ENCODE measurements at places on chromosomes 6 and 20.
A peak's percentile ranks its signal among the peaks of the same experiment; 100 is the strongest.

- H3K27me3 ChIP-seq = peaks cover 69% of the 10 kb centered on the region
- H3K36me3 ChIP-seq = no peaks in the 10 kb centered on the region
- no peak for DNase-seq
- no peak overlapping the region for H3K4me3 ChIP-seq
These were observed 125.6 kb upstream of the SASH1 start for GRCh38 chr6:148217051-148217450.

DNA sequence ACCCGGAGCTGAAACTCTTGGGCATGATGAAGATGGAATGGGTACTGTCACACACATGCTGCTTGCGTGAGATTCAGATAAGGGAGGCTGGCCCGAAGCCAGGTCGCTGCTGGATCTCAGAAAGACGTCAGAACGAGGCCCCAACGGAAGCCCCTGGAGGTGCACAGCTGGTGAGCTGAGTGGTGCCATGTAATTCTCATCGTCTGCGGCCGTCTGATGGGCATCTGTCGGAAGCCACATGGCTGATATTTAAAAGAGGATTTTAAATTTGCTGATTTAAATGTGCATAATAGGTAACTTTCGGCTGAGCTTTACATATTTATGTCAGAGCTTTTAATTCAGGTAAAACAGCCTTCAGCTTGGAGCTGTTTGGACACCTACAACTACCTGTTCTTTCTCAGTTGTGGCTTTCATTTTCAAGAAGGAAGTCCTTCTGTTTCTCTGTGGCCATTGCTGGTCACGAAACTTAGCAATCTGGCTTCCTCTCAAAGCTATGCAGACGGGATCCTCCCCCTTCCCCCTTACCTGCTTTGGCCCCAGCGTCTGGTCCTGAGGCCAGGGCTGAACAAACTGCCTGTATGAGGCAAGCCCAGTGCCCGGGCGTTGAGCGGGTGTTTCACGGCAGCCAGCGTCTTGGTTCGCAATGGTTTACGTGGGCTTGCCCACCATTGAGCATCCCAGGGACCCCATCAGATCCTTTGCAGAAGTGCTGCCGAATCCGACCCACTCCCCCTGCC, 9.2 kb downstream of the SLCO4A1 start:
- peak; percentile 87 for DNase-seq
- peaks cover 32% of the 10 kb centered on the region for H3K36me3 ChIP-seq
- peaks cover 72% of the 10 kb centered on the region for H3K4me1 ChIP-seq
- H3K27ac ChIP-seq = peak overlapping the region; percentile 96
- no peaks in the 10 kb centered on the region for H3K27me3 ChIP-seq

GRCh38 chr6:26525838-26526237, 12.3 kb upstream of the HMGN4 start:
- DNase-seq = no peak
- H3K27ac ChIP-seq = no peak overlapping the region
- no peaks in the 10 kb centered on the region for H3K27me3 ChIP-seq

DNA sequence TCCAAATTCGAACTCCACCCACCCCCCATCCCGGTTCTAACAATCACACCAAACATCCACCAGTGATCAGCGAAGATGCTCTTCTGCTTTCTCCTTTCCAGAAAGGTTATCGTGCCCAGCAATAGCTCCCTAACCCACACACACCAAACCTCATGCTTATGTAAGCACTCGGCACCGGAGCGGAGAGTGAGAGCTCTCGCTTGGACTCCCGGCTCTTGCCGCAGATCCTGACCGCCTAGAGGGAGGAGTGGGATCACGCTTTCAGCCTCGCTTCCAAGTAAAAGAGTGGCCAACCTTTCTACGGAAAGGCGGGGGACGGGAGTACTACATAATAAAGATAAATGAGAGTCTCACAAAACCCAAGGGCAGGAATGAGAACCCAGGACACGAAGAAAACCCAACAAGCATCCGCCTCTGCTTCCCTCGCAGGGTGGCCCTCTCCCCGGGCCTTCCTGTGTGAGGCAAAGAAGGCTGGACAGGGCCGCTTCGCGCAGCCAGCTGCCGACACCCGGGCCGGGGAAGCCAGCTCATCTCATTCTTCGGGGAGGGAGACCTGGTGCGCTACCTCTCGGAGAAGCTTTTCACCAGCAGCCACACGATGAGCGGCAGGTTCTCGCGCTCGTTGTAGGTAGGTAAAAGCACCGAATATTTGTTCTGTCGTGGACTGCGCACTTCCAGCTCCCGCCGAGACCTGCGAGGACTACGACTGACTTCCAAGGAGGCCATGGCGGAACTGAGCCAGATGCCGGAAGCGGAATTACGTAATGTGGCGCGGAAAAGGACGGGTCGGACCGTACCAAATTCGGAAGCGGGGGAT, at the start of gene DPM1:
DPM1 (minus strand) TSS at position 735 of the 817 bp plus-strand sequence; CDS start at position 726, 9 bp downstream.
- H3K4me3 ChIP-seq = peak within 1 kb of the TSS; percentile 99
- H3K4me1 ChIP-seq = peaks cover 66% of the 10 kb centered on the region
- peak; percentile 89 for DNase-seq
- H3K27ac ChIP-seq = peak within 1 kb of the TSS; percentile 86

DNA sequence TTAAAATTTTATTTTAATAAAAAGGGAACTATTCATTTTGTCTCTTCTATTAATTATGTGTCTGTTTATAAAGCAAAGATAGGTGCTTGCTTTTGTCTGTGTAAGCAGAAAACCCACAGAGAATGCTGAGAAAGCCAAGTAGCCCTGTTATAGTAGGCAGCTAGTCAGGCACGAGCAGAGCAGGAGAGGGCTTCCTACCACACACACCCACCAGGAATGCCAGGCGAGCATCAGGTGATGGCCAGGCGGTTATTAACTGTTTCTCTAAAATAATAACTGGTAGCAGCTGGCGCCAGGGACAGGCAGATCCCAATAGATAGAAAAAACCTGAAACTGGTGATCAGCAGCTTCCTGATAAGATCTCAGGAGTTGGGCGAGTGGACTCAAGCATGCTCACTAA, 15.7 kb downstream of the C6orf15 start:
- no peak for DNase-seq
- peaks cover 27% of the 10 kb centered on the region for H3K4me1 ChIP-seq
- peaks cover 4% of the 10 kb centered on the region for H3K27me3 ChIP-seq

DNA sequence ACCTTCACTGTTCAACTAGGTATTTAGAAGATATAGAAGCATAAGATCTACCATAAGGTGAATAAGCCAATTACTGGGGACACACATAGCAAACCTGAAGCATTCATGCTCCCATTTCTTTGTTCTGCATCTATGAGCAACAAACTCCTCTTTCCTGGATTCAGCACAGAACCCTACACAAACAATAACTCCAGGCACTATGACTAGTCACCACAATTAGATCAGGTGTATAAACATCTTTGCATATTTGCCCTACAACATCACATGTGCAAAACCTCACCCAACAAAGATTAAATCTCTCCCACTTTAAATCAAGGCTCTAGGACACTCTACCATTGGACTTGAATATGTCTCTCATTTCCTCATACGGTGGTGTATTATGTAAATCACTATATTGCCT, 652.3 kb downstream of the EPHA7 start:
- no peak overlapping the region for H3K4me3 ChIP-seq
- no peak for DNase-seq
- no peaks in the 10 kb centered on the region for H3K36me3 ChIP-seq

GRCh38 chr20:49459684-49460083, 22.8 kb downstream of the KCNB1 start:
- H3K4me3 ChIP-seq = no peak overlapping the region
- H3K4me1 ChIP-seq = no peaks in the 10 kb centered on the region
- H3K27me3 ChIP-seq = peaks cover 35% of the 10 kb centered on the region
- H3K27ac ChIP-seq = no peak overlapping the region
- H3K36me3 ChIP-seq = no peaks in the 10 kb centered on the region

- H3K4me3 ChIP-seq = peak overlapping the region; percentile 95
- H3K27ac ChIP-seq = peak overlapping the region; percentile 98
- H3K36me3 ChIP-seq = peaks cover 52% of the 10 kb centered on the region
- no peaks in the 10 kb centered on the region for H3K27me3 ChIP-seq
- peaks cover 68% of the 10 kb centered on the region for H3K4me1 ChIP-seq
- no peak for DNase-seq
These were observed 4.4 kb downstream of the CPNE1 start for GRCh38 chr20:35660122-35660937.

DNA sequence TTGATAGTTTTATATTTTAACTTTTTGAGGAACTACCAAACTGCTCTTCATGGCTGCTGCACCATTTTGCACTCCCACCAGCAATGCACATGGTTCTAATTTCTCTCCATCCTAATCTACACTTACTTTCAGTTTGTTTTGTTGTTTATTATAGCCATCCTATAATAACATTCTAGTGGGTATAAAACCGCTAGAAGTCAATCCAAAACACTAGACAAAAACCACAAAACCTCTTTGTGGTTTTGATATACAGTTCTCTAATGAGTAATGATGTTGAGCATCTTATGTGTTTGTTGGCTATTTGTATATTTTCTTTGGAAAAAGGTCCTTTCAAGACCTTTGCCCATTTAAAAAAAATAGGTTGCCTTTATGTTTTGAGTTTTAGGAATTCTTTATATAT, 5.6 kb downstream of the RPP21 start:
- H3K4me3 ChIP-seq = no peak overlapping the region
- H3K4me1 ChIP-seq = peaks cover 32% of the 10 kb centered on the region
- H3K27me3 ChIP-seq = peaks cover 58% of the 10 kb centered on the region
- peaks cover 19% of the 10 kb centered on the region for H3K36me3 ChIP-seq
- H3K27ac ChIP-seq = no peak overlapping the region

GRCh38 chr6:15569035-15569995, 93.5 kb downstream of the DTNBP1 start:
- H3K27ac ChIP-seq = no peak overlapping the region
- H3K36me3 ChIP-seq = peaks cover 6% of the 10 kb centered on the region
- H3K4me1 ChIP-seq = no peaks in the 10 kb centered on the region
- DNase-seq = no peak
- H3K27me3 ChIP-seq = no peaks in the 10 kb centered on the region

GRCh38 chr6:7727946-7728854, 2.3 kb downstream of the BMP6 start:
- H3K4me3 ChIP-seq = peak overlapping the region; percentile 21
- peaks cover 77% of the 10 kb centered on the region for H3K27me3 ChIP-seq
- no peak overlapping the region for H3K27ac ChIP-seq
- H3K4me1 ChIP-seq = peaks cover 21% of the 10 kb centered on the region

- peaks cover 1% of the 10 kb centered on the region for H3K27me3 ChIP-seq
- no peaks in the 10 kb centered on the region for H3K36me3 ChIP-seq
- no peak overlapping the region for H3K4me3 ChIP-seq
- no peaks in the 10 kb centered on the region for H3K4me1 ChIP-seq
These were observed 48.8 kb upstream of the SCGN start for GRCh38 chr6:25603251-25603650.

DNA sequence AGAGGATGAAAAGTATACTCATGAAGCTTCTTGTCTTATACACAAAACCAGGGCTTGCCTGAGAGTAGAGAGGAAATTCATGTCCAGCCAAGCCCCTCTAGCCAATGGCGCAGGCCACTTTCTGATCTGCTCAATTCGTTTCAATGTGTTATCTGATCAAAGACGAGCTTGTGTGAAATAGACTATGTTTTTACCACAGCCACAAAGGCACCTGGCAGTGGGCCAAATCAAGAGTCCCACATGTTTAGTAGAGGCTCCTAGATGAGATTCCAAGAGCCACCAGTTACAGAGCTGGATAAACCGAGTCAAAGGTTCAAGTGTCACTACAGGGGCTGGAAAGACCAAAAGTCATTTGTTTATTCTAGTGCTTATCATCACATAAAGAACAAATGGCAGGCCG, 34.9 kb downstream of the GPLD1 start:
- H3K36me3 ChIP-seq = no peaks in the 10 kb centered on the region
- H3K4me3 ChIP-seq = no peak overlapping the region
- H3K27me3 ChIP-seq = no peaks in the 10 kb centered on the region
- no peak for DNase-seq
- no peaks in the 10 kb centered on the region for H3K4me1 ChIP-seq

DNA sequence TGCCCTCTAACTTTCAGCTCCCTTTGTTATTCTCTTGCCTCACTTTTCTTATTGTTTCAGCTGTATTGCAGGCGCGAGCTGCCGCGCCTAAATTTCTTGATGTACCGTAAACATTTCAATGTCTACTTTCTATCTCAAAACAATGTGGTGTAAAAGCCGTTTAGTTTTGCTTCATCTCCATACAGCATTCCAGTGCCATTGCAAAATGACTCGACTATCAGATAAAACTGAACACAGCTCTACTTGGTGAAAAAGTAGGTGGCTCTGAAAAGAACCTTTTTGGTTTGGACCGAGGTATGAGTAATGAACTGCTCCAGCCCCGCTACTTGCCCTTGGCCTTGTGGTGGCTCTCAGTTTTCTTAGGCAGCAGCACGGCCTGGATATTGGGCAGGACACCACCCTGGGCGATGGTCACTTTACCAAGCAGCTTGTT, 74.6 kb downstream of the OR2B2 start:
- H3K4me1 ChIP-seq = peaks cover 33% of the 10 kb centered on the region
- H3K4me3 ChIP-seq = no peak overlapping the region
- peaks cover 26% of the 10 kb centered on the region for H3K36me3 ChIP-seq
- H3K27ac ChIP-seq = no peak overlapping the region

DNA sequence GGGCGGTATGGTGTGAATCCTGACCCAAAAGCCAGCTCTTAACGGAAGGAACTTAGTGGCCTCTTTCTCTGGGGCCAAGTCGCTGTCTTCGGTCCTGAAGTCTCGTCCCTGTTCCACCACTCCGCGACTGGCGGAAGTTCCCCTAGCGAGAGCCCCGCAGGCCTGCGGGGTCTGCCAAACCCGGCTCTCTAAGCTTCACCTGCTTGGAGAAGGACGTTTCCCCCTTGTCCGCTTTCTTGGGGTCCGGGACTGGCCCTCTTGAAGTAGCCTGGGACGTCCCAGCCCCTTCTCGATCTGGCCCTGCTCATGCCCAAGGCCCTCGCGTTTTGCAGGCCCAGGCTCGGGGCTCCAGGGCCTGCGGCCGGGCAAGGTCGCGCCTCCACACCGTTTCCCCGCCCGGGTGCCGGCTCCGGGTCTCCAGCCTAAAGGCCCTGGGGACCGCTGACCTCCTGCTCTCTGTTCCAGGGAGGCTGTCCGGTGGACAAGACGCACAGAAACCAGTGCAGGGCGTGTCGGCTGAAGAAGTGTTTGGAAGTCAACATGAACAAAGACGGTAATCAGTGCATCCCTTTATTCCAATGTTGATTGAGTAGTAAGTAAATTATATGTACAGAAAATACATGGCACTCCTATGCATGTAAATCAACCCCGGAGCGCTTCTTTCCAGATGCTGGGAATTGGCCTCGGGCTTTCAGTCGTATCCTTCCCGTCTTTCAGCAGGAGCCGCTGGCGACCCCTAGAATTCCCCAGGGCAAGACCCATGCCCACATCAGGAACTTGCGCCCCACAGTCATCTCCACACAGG, 8.8 kb downstream of the NR2E1 start:
- peak; percentile 38 for DNase-seq
- no peak overlapping the region for H3K27ac ChIP-seq
- peaks cover 6% of the 10 kb centered on the region for H3K36me3 ChIP-seq
- H3K4me1 ChIP-seq = peaks cover 18% of the 10 kb centered on the region

DNA sequence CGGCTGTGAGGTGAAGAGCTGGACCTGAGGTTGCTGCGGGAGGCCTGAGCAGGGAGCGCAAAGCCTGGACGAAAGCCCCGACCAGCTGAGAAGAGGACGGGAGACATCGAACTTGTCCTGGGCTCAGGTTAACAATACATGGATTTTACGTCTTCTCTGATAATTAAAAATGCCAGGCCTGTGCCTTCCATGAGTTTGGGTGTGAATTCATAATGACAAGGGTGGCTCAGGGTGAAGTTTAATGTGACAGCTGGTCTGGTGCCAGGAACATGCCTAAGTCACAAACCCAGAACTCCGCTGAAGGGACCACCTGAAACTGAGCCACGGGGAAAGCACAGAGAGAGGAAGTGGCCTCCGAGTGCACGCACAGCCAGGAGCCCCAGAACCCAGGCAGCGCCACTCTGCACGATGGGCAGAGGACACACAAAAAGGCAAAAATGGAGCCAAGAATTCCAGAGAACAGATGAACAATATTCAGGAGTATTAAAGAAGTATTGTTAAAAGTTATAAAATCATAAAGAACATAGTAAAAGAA, 150.1 kb upstream of the RPS6KA2 start:
- no peak overlapping the region for H3K27ac ChIP-seq
- H3K4me1 ChIP-seq = peaks cover 3% of the 10 kb centered on the region
- H3K4me3 ChIP-seq = no peak overlapping the region
- H3K27me3 ChIP-seq = peaks cover 8% of the 10 kb centered on the region

Measured in activated CD4-positive, alpha-beta memory T cell treated with anti-CD3 and anti-CD28 coated beads, Interleukin-2, amount 10 ng/mL, durations not matched to agents 7 days and 5 days (primary cell).